CD4-positive, alpha-beta T cell treated with Interleukin-4 for 4 hours (primary cell): ENCODE measurements at places on chromosomes 4 and X.

DNA sequence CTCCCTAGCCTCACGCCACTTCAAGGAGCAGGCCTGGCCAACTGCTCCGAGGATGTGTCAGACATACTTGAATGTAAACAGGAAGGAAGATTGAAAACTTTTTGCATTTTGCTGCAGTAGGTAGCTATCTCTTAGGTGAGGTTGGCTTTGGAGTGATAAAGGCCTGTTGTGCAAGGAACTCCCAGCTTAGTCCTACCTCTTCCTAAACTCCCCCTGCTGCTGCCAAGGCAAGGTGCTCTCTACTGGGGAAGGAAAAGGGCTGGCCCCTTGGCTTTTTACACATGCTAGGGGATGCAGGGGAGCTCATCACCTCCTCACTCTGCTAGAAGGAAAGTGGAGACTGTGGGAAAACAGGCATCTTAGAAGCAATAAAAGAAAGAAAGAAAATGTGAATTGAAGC is 10.7 kb upstream of the BRS3 start:
- no peak for DNase-seq

DNA sequence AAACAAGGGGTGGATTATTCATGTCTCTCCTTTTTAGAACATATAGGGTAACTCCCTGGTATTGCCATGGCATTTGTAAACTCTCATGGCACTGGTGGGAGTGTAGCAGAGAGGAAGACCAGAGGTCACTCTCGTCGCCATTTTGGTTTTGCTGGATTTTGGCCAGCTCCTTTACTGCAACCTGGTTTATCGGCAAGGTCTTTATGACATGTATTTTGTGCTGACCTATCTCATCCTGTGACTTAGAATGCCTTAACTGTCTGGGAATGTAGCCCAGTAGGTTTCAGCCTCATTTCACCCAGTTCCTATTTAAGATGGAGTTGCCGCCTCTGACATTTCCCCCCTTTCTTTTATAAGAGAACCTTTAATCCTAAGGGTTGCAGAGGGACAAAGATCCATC is 45.8 kb downstream of the MGST2 start:
- DNase-seq = no peak

DNA sequence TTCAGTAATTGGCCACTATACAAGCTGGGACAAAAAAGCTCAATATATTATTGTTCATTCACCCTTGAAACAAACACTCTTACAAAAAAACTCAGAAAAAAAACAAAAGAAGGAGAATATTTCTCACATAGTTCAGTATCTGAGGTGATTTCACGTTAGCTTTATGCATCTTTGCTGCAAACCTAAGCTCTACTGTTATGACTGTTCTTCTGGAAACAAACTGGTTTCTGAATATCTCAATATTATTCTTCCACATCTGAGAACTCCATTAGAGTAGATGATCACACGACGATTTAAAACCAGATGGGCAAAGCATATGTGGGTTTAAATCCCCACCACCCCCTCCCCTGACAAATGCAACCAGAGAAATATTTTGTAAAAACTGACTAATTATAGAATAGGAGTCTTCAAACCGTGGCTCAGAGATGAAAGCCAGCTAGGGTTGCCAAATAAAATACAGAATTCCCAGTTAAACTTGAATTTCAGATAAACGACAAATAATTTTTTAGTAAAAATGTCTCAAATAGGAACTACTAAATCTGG is 182.0 kb upstream of the FAM241A start:
- DNase-seq = no peak

DNA sequence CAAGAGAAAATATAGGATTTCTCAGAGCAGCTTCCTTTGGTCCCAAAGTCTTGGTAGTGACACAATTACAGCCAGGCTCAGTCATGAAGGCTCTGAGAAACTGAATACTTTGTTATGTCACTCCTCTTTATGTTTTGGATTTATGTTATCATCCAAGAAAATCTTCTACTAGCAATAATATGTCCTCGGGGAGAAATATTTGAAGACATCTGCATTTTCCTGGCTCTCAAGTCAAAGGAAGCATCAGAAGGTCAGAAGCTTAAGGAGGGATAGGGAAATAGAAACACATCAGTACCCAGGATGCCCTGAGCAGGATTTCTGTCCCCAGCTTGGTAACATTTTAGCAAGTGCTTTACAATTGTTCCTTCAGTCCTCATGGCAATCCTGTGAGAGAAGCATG is 54.0 kb downstream of the C4orf33 start:
- no peak for DNase-seq

- DNase-seq = no peak
Observed at GRCh38 chrX:38606821-38607220, 45.5 kb downstream of the TSPAN7 start.
